ENCODE measurements at places on chromosomes 7 and 10. TPM values are rescaled to one million over a fixed set of nuclear protein-coding genes. Genes with fewer than 3 reads are reported as not detected.

GRCh38 chr7:7434329-7434728, 101.3 kb downstream of the COL28A1 start:
- no peak for DNase-seq

The OPALIN gene
- polyA plus RNA-seq, result not detected

GRCh38 chr7:79652619-79653018, 199.2 kb upstream of the MAGI2 start:
- no peak for DNase-seq

- no peak for DNase-seq
Observed at GRCh38 chr7:108234971-108235450, 104.8 kb upstream of the LAMB4 start.

GRCh38 chr10:59465088-59465487, 102.7 kb upstream of the FAM13C start:
- DNase-seq, result no peak

The SPDYE2 gene
- 0.34 TPM for polyA plus RNA-seq

DNA sequence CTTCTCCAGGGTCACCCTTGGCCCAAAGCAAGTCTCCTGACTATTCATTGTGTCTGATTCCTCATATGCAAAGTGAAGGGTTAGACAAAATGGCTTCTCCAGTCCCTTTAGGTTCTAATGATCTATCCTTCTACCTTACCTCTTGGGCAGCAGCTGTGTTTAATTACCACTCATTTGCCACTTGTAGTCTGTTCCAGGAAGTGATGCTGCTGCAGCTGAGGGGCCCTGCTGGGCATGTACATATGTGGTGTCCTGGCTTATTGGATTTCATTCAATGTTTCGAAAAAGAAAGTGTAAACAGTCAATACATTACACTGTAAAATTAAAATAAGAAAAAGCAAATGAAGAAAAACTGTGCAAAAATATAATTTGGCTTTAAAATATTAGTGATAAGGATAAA, 36.6 kb downstream of the SCIN start:
- no peak for DNase-seq

DNA sequence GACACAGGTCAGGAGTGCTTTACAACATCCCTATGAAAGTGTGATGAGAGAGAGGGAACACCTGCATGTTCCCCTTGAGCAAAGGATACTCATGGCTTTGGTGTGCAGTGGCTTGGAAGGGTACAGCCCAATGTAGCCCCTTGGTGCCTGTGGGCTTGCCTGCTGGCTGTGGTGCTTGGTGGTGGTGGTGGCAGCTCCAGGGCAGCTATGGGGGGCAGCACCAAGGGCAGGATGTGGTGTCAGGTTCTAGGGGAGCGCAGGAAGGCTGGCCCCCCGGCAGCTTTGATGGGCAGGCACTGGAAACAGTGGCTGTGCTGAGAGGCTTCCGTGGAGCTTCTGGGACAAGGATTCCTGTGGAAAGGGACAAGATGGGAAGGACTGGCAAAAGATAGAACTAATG, 464.0 kb upstream of the ZMIZ1 start:
- no peak for DNase-seq

The NODAL gene
- polyA plus RNA-seq, result not detected

The RPEL1 gene
- not detected for polyA plus RNA-seq

DNA sequence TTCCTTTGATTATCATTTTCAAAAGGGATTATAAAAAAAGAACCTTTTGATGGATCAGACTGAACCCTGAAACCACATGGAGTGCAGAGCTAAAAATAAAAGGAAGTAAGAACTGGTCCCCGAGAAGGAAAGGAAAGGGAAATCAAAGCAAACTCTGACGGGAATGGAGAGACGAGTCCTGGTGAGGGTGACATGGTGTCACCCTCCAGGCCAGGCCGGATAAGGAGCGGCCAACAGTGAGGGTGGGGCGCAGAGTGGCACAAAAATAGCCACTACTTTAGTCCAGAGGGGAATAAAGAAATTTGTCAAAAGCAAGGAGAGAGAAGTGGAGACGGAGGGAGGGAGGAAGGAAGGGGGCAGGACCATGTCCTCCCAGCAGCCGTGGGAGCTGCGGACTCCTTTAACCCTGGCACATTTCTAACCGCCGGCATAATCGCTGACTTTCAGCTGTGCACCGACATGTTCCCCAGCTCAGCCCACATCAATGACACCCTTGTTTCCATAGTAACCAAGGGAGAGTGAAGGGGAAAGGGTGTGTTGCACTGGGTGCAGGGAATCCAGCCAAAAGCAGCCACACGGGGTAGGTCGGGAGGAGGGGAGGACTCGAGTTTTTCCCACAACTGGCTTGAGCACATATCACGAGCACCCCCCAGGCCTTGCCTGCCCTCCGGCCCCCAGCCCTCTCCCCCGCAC, 29.7 kb downstream of the TRIM8 start:
- peak; percentile 55 for DNase-seq

DNA sequence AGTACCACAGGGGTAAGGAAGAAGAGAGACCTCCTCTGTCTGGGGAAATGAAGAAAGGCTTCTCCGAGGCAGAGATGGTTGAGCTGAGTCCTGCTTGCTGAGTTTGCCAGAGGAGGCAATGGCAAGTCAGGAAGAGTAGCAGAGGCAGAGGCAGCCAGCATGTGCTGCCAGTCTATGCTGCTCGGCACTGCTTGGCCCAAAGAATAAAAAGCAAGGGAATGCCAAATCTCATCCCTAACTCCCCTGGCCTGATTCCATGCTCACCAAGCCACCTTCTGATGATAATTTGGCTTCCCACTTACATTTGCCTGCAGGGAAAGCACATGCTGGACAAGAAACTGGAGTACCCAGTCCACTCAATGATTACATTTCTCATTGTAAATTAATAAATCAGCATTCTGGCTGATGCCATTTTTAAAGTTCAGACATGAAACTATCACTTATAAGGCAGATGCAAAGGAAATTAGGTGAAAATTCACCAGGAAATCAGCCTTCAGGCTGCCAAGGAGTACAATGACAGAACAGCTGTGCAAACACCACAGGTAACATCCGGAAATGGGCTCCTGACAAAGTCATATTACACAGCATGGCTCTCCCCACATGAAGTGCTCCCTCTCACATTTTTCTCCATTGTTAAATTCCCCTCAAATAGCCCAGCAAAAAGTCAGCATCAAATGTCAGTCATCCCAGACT, 245.9 kb downstream of the MTERF1 start:
- DNase-seq, result no peak

The GFRA1 gene
- 0.70 TPM for polyA plus RNA-seq

DNA sequence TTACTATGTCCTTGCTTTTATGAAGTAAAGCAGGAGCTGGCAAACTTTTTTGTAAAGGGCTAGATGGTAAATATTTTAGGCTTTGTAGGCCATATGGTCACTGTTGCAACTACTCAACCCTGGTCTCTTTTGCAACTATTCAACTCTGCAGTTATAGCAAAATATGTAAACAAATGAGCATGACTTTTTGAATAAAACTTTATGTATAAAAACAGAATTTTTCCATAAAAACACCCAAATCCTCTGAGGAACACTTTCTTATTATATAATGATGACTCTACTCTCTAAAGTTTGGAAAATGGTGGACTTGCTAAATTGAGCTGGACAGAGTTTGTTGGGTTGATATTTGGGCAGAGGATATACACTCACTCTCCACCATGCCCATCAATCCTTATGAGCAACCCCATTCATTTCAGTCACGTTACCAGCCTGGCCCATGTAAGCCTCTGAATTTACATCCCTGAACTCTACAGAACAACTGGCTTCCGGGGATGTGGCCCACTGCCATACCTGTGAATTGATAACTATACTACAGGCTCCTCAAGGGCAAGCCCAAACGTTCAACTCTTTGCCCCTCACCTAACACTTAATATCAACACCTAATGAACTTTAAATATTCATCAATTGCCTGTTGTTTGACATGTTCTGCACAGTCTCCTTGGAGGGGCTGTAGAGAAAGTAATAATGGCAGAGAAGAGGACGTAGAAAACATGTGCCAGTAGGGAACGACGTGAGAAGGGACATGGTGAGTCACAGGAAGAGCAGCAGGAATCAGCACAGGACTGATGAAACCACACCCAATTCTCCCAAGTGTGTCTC, 37.6 kb downstream of the SGMS1 start:
- DNase-seq, result no peak

The CUL1 gene
- polyA plus RNA-seq, result 8.9 TPM

The IL2RA gene
- polyA plus RNA-seq, result not detected

DNA sequence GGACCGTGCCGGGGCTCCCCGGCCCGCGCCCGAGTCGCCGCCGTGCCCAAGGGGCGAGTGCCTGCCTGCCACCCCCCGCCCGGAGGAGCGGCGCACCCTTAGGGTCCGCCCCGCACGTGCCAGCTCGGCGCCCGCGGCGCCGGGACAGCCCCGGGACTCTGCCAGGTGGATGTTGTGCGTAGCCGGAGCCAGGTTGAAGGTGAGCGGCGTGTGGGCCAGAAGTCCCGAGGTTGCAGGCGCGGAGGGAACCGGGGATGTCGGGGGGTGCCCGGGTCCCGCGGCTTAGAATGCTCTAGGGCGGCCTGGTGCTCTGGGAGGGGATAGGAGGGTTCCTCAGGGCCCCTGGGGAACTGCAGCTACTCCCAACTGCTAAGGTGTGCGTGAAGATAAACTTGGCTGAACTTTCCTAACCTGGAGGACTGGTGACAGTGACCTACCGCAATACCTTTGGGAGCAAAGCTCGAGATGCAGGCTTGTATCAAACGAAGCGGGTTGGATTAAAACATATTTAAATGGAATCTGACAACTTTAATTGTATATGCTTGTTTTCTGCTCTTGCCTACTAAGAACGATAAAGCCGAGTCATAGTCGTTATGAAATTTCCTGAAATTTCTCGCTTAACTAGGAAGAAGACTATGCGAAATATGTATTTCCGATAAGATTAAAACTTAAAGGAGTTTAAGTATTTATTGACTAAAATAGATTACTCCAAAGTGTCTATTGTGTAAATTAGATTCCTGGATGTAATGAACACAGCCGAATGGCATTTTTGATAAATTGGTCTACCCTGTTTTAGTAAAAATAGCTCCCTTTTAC, at the start of gene CUX1:
TSS of gene CUX1 (plus strand) at position 156 of the 816 bp plus-strand sequence. CDS start at position 170, 14 bp downstream.
- peak; percentile 79 for DNase-seq

GRCh38 chr7:115475761-115476385, 554.0 kb downstream of the MDFIC start:
- no peak for DNase-seq

GRCh38 chr10:92381543-92381954, 90.6 kb downstream of the MARCHF5 start:
- DNase-seq, result no peak

The GOLGA7B gene
- 38.7 TPM for polyA plus RNA-seq

The C10orf71 gene
- polyA plus RNA-seq, result 0.72 TPM

GRCh38 chr10:87618566-87619423, 40.9 kb upstream of the PAPSS2 start:
- peak; percentile 54 for DNase-seq

DNA sequence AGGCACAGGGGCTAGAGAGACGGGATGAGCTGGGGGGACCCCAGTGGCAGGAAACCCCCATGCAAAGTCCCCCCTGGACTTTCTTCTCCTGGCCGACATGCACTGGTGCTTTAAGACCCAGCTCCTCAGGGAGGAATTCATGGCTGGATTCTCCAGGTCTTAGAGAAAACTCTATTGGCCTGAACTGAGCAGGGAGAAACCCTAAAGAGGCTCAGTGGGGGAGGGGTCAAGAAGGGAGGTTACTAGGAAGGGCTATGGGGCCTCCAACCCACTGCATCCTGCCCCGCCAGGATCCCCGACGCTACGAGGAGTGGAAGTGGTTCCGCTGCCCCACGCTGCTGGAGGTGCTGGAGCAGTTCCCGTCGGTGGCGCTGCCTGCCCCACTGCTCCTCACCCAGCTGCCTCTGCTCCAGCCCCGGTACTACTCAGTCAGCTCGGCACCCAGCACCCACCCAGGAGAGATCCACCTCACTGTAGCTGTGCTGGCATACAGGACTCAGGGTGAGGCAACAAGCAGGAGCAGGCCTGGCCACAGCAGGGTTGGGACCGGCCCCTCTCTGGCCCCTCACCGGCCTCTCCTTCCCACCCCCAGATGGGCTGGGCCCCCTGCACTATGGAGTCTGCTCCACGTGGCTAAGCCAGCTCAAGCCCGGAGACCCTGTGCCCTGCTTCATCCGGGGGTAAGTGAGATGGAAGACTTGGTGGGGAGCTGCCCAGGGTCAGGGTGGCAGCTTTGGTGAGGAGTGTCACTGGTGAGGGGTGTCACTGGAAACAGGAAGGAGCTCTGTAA, 13.8 kb downstream of the ATG9B start:
- DNase-seq, result no peak

- no peak for DNase-seq
Observed at GRCh38 chr10:127195571-127196281, 665 bp downstream of the INSYN2A start.

The SFTPA1 gene
- 1.2 TPM for polyA plus RNA-seq

The AKR1D1 gene
- 0.02 TPM for polyA plus RNA-seq
